SW480 (cell line): ENCODE measurements at places on chromosomes 3 and 15.

DNA sequence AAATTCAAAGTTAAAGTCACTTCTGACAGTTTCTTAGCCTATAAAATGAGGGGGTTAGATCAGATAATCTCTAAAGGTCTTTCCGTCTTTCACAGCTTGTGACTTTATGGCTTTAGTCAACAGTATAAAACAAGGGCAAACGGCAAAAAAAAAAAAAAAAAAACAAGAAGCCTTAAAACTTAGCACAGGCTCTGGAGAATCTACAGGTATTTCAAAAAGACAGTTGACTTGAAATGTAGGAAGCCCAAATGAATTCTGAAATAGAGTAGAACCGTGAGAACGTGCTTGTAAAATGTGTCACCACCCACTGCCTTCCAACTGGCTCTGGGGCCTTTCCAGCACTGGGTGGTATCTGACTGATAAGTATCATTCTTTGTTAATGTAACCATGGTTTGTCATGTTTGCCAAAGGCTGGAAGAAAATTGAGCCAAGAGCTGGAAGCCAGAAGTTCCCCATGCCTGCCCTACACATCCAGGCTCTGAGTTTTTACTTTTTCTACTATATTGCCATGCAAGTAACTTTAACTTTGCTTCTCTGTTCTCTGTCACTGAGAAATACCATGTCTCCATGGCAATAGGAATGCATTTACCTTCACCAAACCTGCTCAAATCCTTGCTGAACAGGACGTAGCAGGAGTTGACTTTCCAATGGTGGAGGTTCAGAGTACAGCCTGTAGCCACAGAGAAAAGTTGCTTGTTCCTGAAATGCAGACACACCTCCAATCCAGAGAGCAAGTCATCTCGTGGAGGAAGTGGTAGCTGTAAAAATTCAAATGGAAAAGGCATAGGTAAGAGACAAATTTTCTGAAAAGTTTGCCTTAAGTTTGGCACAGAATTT, 35.8 kb upstream of the THSD4 start:
- no peak for DNase-seq

DNA sequence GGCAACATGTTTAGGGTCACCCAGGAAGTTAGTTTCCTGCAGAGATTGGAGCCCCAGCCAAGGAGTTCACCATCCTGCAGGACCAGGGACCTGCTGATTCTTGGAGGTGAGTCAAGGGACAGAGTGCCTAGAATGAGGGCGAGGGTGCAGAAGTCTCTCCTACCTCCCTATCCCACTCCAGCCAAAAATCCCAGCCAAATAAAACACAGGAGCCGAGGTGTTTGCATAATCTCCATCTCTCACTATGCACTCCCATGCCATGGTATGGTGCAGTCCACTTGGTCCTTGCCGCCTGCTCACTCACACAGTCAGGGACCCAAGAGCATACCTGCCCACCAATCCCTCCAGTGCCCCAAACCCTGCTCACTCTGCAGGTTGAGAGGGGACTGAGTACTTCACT, 294.2 kb downstream of the UACA start:
- DNase-seq = no peak

DNA sequence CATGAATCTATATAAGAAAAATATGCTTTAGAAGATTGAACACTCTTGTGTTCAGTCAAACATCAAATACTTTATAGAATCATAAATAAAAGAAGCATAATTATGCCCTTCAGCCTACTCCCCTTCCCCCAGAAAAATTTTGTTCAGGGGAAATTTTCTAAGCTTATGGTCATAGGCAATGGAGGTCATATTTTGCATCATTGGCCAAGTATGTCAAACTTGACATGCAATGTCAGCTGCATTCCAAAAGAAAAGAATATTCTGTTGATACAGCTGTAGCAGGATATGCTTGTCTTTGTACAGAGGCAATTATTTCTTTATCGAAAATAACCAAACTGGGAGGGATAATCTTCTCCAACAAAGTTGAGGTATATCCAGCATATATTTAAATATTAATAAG, 328.2 kb downstream of the ZIC1 start:
- DNase-seq = no peak

- DNase-seq = no peak
Measured at GRCh38 chr15:22949074-22949547, 31.1 kb downstream of the CYFIP1 start.

DNA sequence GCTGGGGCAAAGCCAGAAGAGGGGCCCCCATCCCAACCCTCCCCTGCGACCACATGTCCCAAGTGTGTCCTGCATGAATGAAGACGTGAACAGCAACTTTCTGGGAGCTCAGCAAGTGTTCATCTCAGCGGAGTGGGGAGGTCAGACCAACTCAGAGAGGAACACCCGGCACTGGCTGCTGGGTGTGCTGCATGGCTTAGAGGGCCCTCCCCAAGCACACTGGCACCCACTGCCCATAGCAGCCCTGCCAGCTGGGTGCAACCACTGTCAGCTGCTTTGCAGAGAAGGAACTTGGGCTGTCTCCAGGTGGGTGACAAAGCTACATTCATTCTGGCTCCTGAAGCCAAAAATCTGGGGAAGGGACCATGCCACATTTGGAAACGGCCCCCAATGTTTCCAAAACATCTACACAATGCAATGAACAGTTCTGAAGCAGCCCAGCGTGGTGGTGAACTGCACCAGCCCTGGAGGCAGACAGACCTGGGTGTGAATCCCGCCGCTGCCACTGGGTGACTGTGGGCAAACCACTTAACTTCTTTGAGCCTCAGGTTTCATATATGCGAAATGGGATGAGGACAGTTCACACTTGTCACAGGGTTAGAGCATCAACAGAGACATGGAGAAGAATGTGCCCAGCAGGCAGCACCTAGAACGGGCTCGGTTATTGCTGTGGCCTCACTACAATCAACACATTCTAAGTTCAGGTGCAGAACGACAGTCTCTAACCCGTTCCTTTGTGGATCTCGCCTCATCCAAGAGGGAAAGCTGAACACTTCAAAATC, 145.4 kb downstream of the NUP210 start:
- no peak for DNase-seq

GRCh38 chr3:6448011-6448410, 412.9 kb upstream of the GRM7 start:
- no peak for DNase-seq

DNA sequence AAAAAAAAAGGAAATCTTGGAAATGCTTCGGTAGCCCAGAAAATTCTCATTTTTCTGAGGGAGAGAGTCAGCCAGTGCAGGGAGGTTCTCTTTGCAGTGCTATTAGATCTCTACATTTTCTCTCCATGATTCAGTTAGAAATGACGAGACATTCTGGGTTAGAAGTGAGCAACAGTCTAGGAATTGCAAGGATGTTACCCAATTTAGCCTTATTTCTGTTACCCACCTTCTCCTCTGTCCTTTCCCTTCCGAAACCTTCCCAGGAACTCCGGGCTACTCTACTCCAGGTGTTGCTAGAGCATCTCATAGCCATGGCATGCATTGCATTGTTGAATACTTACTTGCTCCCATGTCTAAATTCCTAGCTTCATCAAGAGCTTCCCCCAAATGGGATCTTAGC, 106.8 kb downstream of the EDEM1 start:
- no peak for DNase-seq

DNA sequence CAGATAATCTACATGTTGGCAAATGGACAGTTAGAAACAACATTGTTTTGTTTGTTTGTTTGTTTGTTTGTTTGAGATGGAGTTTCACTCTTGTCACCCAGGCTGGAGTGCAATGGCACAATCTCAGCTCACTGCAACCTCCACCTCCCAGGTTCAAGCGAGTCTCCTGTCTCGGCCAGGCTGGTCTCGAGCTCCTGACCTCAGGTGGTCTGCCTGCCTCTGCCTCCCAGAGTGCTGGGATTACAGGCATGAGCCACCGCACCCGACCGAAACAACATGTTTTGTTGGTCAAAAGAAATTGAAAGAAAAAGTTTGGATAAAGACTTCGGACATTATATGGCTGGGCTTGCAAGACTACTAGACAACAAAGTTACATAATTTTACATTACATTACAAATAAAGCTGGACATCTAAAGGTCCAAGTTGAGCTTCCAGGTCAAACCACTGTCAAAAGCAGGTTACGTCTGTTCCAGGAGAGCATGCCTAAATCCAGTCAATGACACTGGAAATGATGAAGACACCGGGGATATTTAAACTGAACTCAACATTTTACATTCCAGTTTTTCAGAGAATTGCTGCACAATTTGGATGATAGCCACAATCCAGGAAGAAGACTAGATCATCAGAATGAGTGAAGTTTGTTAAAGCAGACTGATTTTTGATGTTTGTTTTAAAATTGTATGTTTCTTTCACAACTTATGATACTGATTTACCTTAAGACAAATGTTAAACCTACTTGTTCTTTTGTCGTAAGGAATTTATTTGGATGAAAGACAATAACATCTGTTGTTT, 18.6 kb downstream of the SERP1 start:
- DNase-seq = no peak

DNA sequence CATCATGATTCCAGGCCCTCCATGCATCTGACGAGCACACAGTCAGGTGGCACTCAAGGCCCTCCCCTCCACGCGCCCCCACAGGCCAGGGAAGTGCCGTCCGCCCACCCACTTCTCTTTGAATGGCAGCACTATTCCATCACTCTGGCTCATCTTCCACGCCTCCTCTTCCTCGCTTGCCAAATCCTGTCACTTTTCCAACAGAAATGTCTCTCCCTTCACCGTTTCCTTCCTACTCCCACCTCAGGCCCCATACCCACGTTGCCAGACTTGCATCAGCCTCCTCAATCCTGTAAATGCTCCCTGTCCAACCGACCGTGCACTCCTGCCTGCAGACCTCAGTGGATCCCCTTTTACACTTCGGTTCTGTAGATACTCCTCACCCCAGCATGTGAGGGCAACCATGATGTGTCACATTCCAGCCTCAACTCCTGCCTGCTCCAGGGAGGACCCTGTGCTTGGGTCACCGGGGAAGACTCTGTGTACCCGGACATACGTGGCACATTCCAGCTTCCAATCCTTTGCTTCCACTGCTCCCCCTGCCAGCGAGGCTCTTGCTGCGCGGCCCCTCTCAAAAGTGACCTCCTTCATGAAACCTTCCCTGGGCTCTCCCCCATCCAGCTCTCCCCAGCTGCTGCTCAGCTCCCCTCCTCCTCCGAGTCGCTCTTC, 29.6 kb downstream of the ADCY5 start:
- no peak for DNase-seq

- no peak for DNase-seq
Measured at GRCh38 chr3:173892547-173892946, 495.0 kb downstream of the NLGN1 start.

DNA sequence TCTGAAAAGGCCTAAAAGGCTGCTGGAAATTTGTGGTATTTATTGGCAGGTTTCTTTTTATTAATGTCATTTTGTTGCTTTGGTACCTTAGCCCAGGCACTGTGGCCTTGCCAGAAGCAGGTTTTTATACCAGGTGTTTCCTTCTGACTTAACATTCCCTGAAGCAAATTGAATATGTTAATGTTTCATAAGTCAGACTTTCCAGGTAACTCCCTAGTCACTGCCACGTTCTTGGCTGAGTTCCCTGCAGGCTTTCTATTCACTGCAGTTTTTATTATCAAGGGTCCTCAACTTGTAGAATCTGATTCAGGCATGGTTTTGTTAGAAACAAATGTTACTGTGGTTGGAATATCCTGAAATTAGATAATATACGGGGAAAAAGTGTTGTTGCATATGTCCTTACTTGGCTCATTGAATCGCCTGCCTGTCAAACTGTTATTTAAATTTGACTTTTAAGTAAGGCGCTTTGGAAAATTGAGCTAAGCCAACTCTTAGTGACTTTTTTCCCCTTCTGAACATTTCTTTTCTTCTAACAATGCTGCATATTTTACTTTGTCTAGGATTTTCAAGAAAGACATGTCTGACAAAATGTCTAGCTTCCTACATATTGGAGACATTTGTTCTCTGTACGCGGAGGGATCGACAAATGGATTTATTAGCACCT, 22.9 kb downstream of the ITPR1 start:
- no peak for DNase-seq

GRCh38 chr3:17942856-17943255, 200.4 kb upstream of the TBC1D5 start:
- DNase-seq = no peak

DNA sequence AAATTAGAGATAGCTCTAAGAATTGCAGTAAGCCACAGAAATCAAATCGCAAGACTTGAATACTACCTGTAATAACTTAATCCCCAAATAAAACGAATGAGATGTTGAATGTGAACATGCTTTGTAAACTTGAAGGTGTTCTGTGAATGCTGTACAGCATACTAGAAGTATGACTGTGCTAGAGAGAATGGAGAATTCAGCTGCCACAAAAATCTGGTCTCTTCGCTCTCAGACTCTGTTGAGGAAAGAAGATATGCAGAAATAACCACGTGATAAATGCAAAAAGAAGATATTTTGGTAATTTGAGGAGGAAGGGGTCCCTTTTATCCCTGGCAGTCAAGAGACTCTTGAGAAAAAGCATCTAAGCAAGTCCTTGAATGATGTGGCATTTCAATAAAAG, 37.3 kb downstream of the ZBTB38 start:
- no peak for DNase-seq

DNA sequence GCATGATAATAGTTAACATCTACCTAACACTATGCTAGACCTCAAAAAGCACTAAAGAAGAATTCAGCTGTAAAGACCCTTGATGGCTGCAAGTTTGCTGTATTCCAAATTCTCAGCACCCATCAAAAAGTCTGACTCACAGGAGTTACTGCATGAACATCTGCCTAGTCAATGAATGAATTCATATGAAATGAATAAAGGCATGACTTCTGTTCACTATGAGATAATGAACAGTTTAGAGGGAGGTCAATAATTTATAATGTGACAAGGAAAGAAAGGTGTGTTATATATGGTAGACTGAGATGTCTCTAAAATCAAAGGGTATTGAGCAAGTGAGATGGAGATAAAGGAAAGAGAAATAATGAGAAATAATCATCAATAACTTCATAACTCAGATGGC, 508.2 kb upstream of the TGFBR2 start:
- DNase-seq = no peak

DNA sequence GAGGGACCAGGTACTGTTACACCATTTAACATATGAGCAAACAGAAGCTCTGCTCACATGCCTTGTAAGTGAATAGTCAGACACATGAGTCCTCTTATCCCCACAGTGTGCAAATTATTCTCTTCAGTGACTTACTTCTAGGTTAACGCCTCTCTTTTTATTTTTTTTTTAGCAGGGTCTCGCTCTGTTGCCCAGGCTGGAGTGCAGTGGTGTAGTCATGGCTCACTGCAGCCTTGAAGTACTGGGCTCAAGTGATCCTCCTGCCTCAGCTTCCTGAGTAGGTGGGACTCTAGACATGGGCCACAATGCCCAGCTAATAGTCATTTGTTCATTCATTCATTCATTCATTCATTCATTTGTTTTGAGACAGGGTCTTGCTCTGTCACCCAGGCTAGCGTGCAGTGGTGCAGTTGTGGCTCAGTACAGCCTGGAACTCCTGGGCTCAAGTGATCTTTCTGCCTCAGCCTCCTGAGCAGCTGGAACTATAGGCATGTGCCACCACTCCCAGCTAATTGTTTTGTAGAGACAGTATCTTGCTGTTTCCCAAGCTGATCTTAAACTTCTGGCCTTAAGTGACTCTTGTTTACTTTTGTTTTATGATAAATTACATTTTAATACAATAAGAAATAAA, 94.7 kb downstream of the LRRC28 start:
- DNase-seq = no peak

GRCh38 chr3:24323272-24323671, 171.4 kb downstream of the THRB start:
- no peak for DNase-seq

- no peak for DNase-seq
Measured at GRCh38 chr15:90957031-90957790, 2.5 kb downstream of the RCCD1 start.
